NCI-H460 (cell line): ENCODE measurements at places on chromosomes 12 and 14. TPM values are rescaled to one million over a fixed set of nuclear protein-coding genes. Genes with fewer than 3 reads are reported as not detected.

Gene TRHDE
- not detected in 2 replicates for total RNA-seq

Gene STXBP6
- 36.9 and 38.4 TPM in 2 replicates for total RNA-seq

Gene KLRC2
- 0.22 TPM in 1 of 2 replicates, not detected in the other for total RNA-seq

Gene KRT6C
- not detected in 2 replicates for total RNA-seq

Gene GRIN2B
- total RNA-seq: not detected in 2 replicates

Gene MTERF2
- 16.3 and 16.8 TPM in 2 replicates for total RNA-seq

Gene LRP1-AS
- total RNA-seq: not detected in 2 replicates

Gene TAS2R20
- total RNA-seq: 0.84 and 1.8 TPM in 2 replicates

Gene RD3L
- not detected in 2 replicates for total RNA-seq

Gene CEBPE
- total RNA-seq: not detected in 2 replicates

Gene PRMT5
- 147 and 170 TPM in 2 replicates for total RNA-seq

Gene CAPRIN2
- 11.4 and 14.9 TPM in 2 replicates for total RNA-seq

Gene KRT85
- not detected in 2 replicates for total RNA-seq

Gene SLCO1C1
- 0.22 TPM in 1 of 2 replicates, not detected in the other for total RNA-seq

Gene LBHD2
- total RNA-seq: not detected in 2 replicates

Gene SPATS2
- total RNA-seq: 29.3 and 30.4 TPM in 2 replicates

Gene SLC2A14
- total RNA-seq: not detected in 2 replicates

Gene RNASE4
- 22.9 and 36.7 TPM in 2 replicates for total RNA-seq
